BE2C (cell line): ENCODE measurements at places on chromosomes 5 and 9.
A peak's percentile ranks its signal among the peaks of the same experiment; 100 is the strongest.

GRCh38 chr5:42825422-42826148 is 13.9 kb upstream of the SELENOP start:
- DNase-seq = no peak

GRCh38 chr5:9265441-9266287 is 280.2 kb downstream of the SEMA5A start:
- no peak for DNase-seq

DNA sequence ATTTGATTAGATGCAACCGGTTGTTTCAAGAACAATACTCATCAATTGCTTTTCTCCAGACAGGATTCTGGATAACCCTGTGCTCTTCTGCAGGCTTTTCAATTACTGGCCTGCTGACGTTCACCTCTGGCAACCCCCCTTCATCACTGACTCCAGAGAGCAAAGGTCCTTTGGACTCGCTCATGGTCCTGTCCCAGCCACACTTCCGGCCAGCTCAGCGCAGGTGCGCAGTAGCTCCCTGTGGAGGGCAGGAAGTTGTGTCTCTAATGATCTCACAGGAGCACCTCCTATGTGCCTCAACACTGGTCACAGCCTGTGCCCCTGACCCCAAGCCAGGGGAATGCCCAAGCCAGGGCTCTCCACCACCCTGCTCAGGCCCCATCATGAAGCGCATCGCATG is 44.0 kb downstream of the OLFM1 start:
- DNase-seq = no peak

DNA sequence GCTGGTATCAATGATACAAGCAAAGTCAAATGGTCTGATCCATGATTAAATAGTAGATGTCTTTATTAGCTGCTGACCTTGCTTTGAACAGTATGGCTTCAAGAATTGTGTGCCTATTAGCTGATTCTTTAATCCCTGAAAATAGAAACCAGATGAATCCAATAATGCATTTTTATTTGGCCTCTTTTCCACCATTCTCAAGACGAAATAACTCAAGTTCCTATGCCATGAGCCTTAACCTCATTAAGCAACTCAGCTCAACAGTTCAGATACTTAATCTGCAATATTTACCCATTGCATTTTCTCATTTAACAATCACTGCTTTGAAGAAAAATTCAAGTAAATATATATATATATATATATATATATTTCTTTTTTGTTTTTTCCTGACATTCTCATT is 588.6 kb upstream of the MEF2C start:
- no peak for DNase-seq

- DNase-seq = no peak
These were observed 1.3 kb downstream of the TERT start for GRCh38 chr5:1293416-1294205.

- no peak for DNase-seq
These were observed 887 bp upstream of the PDE8B start for GRCh38 chr5:77209495-77210090.

GRCh38 chr9:90219548-90220118 is 423.0 kb downstream of the DIRAS2 start:
- peak; percentile 40 for DNase-seq

DNA sequence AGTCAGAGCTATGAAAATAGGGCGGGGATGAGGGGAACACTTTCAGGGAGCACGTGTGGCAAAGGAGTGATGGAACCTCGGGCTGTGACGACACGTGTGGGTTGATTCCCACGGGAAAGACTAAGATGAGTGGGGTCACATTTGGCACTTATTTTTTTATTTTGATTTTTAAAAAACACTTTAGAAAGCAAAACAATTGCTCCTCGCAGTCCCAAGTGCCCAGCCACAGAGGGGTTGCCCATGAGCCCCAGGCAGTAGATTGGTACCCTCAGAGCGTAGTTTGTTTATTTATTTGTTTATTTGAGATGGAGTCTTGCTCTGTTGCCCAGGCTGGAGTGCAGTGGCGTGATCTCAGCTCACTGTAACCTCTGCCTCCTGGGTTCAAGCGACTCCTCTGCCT is 69.7 kb downstream of the WNK2 start:
- DNase-seq = no peak

DNA sequence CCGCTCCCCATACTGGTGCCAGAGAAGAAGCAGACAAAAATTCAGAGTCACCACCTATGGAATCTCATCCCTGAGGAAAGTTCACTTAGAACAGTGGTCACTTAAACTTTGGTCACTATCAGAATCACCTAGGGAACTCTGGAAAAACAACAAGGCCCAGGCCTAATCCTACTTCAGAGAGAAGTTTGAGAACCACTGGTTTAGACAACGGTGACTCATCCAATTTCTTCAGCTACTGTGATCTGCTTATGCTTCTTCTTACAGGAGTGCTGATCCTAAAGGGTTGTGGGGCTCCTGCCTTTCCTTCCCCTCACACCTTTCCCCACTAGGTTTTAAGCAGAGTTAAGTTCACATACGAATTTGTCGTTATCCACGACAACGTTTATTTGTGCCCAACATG is 194.7 kb upstream of the KLF4 start:
- DNase-seq = no peak

- no peak for DNase-seq
These were observed 726.1 kb upstream of the WWC1 start for GRCh38 chr5:167565189-167565954.

DNA sequence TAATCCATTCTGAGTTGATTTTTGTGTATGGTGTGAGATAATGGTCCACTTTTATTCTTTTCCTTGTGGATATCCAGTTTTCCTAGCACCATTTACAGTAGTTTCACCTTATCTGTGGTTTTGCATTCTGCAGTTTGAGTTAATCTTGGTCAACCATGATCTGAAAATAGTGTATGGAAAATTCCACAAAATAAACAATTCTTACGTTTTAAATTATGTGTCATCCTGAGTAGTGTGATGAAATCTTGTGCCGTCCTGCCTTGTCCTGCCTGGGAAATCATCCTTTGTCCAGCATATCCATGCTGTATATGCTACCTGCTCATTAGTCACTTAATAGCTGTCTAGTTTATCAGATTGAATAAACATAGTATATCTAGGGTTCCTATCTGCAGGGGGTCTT is 42.1 kb downstream of the CDC42SE2 start:
- DNase-seq = no peak

- DNase-seq = no peak
These were observed 314.7 kb downstream of the ENC1 start for GRCh38 chr5:74325866-74326265.

- DNase-seq = no peak
These were observed 8.0 kb upstream of the REEP5 start for GRCh38 chr5:112930082-112930344.

DNA sequence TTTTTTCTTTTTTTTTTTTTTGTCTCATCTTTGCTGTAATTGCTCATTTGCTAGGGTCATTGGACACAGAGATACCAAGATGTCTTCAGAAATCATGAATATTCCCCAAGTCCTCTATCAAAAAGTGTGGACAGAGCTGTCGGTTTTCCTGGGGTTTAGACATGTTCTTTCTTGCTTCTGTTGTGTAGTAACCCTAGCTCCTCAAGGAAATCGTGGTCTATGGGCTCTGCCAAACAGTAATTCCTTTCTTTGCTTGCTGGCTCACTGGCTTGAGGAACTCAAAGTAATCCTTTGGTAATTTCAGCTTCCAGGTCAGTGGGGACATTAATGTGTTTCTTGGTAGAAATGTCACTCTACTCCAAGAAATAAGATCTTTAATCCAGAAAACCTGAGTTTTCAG is 101.7 kb downstream of the TMC1 start:
- DNase-seq = no peak

DNA sequence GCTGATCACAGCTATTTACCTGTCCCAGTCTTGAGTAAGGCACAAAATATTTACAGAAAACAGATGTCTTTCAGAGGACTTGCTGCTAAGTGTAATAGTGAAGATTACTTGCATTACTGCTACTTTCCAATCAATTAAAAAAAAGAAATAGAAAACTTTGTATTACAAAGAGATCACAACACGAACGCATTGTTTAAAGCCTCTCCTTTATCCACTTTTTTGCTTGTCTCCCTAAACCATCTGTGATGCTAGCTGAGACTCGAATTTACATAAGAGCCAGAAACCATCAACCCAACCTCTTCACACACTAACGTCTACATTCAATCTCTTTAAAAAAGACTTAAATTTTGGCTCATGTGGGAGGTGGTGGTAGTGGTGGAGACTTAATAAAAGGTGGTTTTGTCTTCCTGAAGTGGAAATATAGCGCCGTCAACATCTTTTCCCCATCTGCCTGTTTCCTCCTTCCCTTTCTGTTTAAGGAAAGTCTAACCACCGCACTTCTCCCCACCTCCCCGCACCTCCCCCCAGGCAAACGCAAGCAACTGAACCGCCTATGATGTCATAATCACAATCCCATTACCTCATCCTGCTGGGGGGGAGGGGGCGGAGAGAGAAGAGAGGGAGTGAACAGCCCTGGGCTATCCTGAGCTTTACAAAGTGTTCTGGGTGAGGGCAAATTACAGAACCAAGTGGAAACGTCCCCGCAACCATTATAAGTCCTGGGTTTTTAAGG is 948 bp upstream of the FAM53C start:
- DNase-seq = no peak

DNA sequence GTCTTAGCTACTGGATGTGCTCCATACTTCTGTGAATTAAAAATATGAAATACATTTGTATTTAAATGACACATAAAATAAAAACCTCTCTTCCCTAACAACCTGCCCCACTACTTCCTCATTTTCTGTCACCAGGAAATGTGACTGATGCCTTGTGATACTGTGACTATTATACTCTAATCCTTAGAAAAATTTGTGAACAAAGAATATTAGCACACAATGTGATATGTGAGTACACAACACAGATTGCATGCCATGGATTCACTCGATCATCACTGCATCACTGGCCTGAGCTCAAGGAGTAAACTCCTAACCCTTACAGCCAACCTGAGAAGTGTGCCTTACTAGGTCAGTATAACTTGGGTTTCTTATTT is 281.0 kb downstream of the EFNA5 start:
- DNase-seq = no peak

- DNase-seq = peak; percentile 17
These were observed 300 bp upstream of the SVEP1 start for GRCh38 chr9:110579862-110580219.

DNA sequence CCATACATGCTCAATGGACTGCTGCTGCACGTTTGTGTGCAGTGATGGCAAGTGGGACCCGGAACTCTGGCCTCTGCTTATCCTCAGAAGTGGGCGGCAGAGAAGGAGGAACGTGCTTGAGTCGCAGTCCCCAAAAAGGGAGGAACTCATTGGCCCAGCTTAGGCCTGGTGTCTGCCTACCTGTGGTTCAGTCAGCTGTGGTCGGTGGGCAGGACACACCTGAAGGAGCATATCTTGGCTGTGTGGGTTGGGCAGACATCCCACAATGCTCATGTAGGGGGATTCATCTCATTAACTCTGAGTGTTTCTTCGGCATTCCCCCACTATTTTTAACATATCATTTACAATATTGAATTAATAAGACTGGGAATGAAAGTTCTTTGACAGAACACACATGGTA is 122.9 kb upstream of the IL12B start:
- DNase-seq = no peak

DNA sequence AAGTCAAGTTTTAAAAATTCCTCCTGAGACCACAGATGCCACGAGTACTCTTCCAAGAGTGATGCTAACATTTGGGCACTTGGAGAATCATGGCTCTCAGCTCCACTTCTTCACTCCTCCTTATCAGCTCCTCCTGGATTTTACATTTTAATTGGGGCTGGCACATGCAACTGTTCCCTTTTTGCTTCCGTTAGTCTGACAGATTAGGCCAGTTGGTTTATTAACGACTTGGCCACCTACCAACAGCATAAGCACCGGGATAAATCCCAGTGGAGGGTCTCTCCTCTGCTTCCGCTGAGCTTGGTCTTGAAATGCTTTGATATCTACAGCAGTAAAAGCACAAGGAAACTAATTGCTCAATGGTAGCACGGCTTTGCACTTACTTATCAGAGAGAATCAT is 134.6 kb upstream of the RASEF start:
- DNase-seq = peak; percentile 42

- no peak for DNase-seq
These were observed 36.4 kb upstream of the TCF7 start for GRCh38 chr5:134077926-134078580.

DNA sequence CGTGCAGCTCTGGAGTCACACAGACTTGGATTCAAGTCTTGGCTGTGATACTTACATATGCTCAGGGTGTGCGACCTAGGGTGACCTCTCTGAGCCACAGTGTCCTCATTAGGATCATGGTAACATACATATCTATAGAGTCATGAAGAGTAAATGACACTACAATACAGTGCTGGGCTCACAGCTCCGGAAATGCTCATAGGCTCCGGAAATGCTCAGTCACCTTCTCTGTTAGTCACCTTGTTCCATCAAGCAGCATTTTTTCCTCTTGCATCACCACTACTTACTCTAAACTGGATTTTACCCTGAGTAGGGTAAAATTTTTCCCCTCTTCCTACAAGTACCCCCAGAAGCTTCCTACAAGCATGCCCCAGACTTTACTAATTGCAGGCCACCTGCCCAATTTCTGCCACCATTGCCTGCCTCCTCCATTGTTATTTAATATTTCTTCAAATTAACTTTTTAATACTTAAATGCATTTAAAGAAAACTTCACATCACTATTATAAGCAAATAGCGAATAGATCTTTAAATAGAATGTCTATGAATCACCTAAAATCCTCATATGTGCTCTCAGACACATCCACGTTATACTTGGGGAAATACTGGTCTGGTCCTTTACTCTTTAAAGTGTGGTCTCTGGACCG is 147.6 kb upstream of the SPRY4 start:
- no peak for DNase-seq
